Activated CD4-positive, alpha-beta T cell treated with anti-CD3 and anti-CD28 coated beads for 36 hours (primary cell): ENCODE measurements at places on chromosomes 1 and 21. TPM values are rescaled to one million over a fixed set of nuclear protein-coding genes. Genes with fewer than 3 reads are reported as not detected.

Gene RLF
- total RNA-seq = 20.1 TPM

Gene CACNA1S
- total RNA-seq = not detected

Gene ANKRD45
- 0.11 TPM for total RNA-seq

Gene PROK1
- not detected for total RNA-seq

- H3K4me3 ChIP-seq = no peak overlapping the region
- no peaks in the 10 kb centered on the region for H3K4me1 ChIP-seq
- no peaks in the 10 kb centered on the region for H3K27me3 ChIP-seq
- DNase-seq = no peak
- no peak overlapping the region for H3K27ac ChIP-seq
- H3K36me3 ChIP-seq = no peaks in the 10 kb centered on the region
Observed at GRCh38 chr1:222064388-222065211, 322.7 kb upstream of the DUSP10 start.

- DNase-seq = no peak
- H3K27me3 ChIP-seq = peaks cover 36% of the 10 kb centered on the region
- no peaks in the 10 kb centered on the region for H3K36me3 ChIP-seq
- no peak overlapping the region for H3K27ac ChIP-seq
Observed at GRCh38 chr1:21665711-21666575, 3.2 kb downstream of the RAP1GAP start.
